ENCODE measurements at places on chromosomes 13 and 19. TPM values are rescaled to one million over a fixed set of nuclear protein-coding genes. Genes with fewer than 3 reads are reported as not detected.

Gene OR7D2
- not detected for total RNA-seq

Gene ZNF69
- total RNA-seq = 10.0 TPM

Gene CADM4
- total RNA-seq = 4.7 TPM

Gene DOCK9
- total RNA-seq = 22.9 TPM

Gene NLRP4
- total RNA-seq = not detected

Gene SMIM44
- not detected for total RNA-seq

Gene ZNF66
- 0.69 TPM for total RNA-seq

Gene NALCN
- 0.68 TPM for total RNA-seq

Gene PRSS57
- not detected for total RNA-seq

Gene ZNF878
- 0.29 TPM for total RNA-seq

Gene MCF2L
- total RNA-seq = 9.6 TPM

Gene IQCN
- 5.3 TPM for total RNA-seq

Gene EID2B
- 0.18 TPM for total RNA-seq

Gene PRR22
- 1.9 TPM for total RNA-seq

Gene TRPC4
- 0.49 TPM for total RNA-seq

Gene ARHGAP33
- total RNA-seq = 2.8 TPM

Gene CCDC70
- not detected for total RNA-seq

Gene TEKTIP1
- 1.3 TPM for total RNA-seq

Gene ZNF568
- total RNA-seq = 2.2 TPM

Gene TICAM1
- 8.0 TPM for total RNA-seq

Gene ZNF682
- 1.00 TPM for total RNA-seq
